ENCODE measurements at places on chromosomes 12 and 14. TPM values are rescaled to one million over a fixed set of nuclear protein-coding genes. Genes with fewer than 3 reads are reported as not detected.

Gene SERPINA10
- total RNA-seq: not detected

Gene GALNT6
- total RNA-seq: 2.6 TPM

DNA sequence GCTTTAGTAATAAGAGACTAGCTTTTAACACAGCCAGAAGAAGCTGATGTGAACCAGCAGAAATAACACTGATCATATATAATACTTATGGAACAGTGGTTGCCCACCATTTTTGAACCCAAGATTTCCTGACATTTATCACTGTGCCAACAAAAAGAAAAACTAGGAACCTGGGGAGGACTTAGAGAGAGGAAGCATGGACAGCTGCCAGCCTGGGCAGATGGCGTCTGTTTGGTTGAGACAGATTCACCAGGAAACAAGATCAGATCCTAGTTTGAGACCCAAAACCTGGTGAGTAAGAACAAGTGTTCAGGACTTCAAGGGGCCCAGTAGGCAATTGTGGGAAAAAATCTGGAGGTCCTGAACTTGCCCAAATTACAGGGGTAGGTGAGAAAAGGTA, 95.3 kb downstream of the BICD1 start:
- no peak for ATAC-seq

DNA sequence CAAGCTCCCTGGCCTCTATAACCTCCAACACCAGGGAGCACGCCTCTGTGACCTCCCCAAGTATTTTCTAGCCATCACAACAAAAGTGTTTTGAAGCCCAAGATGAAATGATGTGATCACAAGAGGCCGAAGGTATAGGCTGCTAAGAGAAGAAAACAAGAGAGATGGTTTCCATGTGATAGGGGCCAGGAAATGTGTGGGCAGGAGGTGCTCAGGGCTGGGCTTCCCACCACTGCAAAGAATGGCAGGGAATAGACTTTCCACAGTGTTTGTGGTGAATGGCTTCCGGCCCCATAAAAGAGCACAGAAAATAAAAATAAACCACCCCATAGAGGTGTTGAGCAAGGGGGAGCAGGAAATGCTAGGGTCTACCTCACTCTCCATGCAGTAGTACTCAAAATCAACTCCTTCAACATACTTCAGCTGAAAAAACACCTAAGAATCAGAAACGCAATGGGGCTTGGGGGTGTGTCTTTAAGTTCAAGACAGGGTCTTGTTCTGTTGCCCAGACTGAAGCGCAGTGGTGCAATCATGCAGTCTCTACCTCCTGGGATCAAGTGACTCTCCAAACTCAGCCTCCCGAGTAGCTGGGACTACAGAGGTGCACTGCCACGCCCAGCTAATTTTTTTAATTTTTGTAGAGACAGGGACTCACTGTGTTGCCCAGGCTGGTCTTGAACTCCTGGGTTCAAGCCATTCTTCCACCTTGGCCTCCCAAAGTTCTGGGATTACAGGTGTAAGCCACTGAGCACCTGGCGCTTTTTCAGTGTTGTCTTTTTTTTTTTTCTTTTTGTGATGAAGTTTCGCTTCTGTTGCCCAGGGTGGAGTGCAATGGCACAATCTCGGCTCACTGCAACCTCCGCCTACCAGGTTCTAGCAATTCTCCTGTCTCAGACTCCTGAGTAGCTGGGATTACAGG, 27.1 kb downstream of the DAD1 start:
- ATAC-seq: no peak

- no peak for ATAC-seq
Measured at GRCh38 chr14:102421411-102422057, 58.8 kb downstream of the TECPR2 start.

DNA sequence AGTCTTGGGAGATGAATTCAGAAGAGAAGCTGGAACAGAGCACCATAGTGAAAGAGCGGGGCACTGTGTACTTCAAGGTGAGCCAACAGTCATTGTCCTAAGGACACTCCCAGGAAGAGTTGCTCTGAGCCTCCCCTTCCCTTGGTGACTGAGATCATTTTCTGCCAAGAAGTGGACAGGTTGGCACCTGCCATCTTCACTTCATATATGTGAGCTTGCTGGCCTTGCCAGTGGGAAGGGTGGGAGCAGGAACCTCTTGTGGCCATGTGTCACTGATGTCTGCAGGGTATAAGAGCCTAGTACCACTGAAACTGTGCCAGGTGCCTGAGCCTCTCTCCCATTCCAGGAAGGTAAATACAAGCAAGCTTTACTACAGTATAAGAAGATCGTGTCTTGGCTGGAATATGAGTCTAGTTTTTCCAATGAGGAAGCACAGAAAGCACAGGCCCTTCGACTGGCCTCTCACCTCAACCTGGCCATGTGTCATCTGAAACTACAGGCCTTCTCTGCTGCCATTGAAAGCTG, 5.3 kb downstream of the FKBP4 start:
- no peak for ATAC-seq

GRCh38 chr14:100623961-100624360, 36.7 kb upstream of the BEGAIN start:
- no peak for ATAC-seq

GRCh38 chr12:118053071-118053985, 7.7 kb downstream of the WSB2 start:
- ATAC-seq: no peak

All from gastroesophageal sphincter (tissue), 4 donors.